ENCODE measurements at places on chromosomes 2 and 18.

DNA sequence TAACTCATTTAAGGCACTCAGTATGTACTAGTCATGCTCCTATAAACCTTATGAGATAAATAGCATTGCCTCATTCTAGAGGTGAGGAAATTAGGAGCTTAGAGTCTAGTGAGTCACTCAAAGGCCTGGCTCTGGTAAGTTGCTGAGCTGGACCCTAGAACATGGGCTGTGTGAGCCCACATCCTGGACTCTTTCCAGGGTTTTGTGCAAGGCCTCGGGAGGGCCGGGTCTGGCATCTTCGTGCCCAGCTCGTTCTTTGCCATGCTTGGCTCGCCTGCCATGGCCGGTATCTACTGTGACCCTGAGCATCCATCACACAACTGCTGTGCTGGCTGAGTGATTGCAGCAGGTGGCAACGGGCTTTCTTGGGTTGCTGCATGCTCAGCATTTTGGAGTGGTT, 168.0 kb downstream of the LPIN1 start:
- no peak for DNase-seq

GRCh38 chr2:59333007-59333406, 1091.9 kb upstream of the FANCL start:
- DNase-seq, result no peak

GRCh38 chr18:42606886-42607495, 508.5 kb downstream of the RIT2 start:
- no peak for DNase-seq

DNA sequence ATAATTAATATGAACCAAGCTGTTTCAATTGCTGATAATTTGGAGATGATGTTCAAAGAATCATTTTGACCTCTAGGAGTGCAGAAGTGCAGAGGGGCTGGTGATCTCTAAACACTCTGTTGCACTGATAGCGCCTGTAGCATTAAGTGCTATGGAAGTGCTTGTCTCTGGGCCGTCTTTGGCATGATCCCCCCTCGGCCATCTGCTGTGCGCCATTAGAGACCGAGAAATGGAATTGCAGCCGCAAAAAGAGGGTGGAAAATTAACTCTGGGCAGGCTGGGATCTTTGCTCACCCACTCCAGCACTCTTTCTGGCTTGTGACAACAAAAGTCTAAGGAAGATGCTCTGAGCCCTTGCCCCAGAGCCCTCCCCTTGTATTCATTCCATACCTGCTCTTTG, 23.4 kb downstream of the AKAIN1 start:
- no peak for DNase-seq

DNA sequence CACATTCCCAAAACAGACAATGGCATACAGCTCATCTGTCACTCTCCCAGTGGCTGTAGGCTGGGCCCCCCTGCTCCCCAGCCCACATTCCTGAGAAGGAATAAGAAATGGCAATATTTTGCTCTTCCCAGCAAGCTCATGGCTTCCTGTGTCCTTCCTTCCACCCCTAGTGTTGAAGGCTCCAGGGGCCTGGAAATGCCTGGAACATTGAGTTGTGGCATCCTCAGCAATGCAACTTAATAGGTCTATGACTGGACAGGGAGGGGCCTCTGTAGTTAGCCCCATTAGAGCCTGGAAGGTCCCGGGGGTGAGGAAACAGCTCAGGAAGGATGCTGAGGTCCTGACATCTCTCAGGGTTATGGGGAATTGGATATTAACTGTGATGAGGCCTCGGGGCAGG, 3.3 kb downstream of the KIF3C start:
- no peak for DNase-seq

GRCh38 chr2:36389577-36389976, 34.0 kb downstream of the CRIM1 start:
- no peak for DNase-seq

DNA sequence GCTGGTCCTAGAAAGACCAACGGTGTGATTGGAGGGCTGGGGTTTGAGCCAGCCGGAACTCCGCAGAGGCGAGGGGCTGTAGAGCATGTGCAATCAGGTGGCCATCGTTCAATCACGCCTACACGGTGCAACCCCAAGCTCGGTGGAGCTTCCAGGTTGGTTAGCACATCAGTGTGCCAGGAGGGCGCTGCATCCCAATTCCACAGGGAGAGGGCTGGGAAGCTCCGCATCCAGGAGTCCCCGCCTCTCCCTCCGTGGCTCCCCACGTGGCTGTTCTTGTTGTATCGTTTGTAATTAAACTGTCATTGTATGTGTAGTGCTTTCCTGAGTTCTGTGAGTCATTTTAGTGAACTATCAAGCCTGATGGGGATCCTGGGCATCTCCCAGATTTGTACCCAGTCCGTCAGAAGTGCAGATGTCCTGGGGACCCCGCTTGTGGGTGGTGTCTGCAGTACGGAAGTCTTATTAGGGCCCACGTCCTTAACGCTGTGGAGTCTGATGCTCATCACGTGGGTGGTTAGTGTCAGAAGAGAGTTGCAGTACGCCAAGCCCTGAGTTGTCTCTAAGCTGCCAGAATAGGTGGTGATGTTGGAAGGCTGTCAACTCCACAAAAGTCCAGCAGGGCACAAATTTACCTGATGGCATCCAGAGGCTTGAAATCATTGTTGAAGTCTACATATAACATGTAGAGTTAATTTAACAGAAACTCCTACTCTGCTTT, 20.6 kb upstream of the AMMECR1L start:
- DNase-seq, result no peak

- DNase-seq, result no peak
Observed at GRCh38 chr2:30216157-30216556, 15.2 kb upstream of the LBH start.

DNA sequence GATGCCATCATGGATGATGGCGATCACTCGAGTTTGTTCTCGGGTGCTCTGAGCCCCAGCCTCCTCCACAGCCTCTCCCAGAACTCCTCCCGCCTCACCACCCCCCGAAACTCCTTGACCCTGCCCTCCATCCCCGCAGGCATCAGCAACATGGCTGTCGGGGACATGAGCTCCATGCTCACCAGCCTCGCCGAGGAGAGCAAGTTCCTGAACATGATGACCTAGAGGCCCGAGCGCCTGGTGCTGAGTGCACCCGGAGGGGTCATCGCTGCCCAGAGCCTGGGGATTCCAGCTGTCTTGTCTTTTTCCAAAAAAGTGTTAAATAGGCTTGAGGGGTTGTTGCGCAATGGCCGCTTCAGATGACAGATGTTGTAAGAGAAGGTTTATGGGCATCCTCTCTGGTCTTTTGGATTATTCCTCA, 254.8 kb downstream of the GLI2 start:
- DNase-seq, result no peak

- no peak for DNase-seq
Observed at GRCh38 chr2:28716265-28716865, 35.3 kb upstream of the PPP1CB start.

GRCh38 chr2:158214431-158214830, 112.8 kb downstream of the UPP2 start:
- DNase-seq, result no peak

DNA sequence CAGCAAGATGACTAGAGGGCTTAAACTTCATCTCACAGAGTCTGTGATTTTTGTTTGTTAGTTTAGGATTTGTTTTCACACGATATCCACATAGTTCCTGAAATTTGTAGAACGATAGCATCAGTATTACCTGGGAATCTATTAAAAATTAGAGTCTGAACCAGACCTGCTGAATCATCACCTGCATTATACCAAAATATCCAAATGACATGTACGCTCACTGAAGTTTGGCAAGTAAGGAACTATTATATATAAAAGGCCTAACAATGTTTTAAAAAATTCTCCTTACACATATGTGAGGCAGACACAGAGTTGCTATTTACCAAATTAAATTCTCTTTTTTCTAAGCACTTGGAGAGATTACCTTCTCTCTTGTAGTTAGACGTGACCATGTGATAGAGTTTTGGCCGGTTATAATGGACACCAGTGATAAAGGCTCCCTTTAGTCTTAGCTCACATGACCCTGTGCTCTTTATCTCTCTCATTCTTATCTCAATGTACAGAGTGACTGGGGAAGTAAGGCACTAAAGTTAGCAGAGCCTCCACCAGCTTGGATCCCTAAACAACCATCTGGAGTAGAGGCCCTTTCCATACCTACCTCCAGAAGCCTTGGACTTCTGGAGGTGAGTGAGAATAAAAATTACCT, 363.1 kb downstream of the DSC3 start:
- DNase-seq, result no peak

DNA sequence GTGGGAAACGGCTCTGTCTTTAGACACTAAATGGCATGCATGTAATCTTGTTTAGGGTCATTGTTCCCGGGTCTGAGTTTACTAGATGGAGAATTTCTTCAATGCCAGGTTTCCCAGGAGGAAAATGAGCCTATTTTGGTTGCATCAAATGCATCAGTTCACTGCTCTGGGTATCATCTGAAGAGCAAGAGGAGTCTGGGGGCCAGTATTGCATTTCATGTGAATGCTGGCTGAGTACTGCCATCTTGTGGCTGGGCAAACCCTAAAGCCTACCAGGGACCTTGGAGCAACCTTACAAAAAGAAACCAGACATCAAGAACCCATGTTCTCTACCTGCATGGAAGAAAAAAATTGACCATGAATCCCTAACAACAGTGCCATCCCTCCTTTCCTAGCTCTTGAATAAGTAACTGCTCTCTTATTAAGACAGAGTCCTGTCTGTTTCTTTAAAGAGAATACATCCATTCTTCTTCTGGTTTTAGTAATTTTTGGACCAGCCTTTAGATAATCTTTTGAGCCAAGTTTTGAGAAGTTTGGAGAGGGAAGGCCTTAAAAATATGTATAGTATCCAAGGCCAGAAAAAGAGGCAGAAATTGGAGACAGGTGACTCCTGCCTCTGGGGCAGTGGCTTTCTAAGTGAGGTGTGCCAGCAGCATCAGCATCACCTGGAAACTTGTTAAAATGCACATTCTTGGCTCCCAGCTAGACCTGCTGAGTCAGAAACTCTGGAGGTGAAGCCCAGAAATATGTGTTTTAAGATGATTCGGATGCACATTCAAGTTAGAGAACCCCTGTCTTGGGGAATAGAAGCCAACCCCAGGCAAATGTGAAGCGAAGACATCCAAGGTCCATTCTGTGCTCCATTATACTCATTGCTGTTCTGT, 261.0 kb upstream of the CXCR4 start:
- peak; percentile 68 for DNase-seq

DNA sequence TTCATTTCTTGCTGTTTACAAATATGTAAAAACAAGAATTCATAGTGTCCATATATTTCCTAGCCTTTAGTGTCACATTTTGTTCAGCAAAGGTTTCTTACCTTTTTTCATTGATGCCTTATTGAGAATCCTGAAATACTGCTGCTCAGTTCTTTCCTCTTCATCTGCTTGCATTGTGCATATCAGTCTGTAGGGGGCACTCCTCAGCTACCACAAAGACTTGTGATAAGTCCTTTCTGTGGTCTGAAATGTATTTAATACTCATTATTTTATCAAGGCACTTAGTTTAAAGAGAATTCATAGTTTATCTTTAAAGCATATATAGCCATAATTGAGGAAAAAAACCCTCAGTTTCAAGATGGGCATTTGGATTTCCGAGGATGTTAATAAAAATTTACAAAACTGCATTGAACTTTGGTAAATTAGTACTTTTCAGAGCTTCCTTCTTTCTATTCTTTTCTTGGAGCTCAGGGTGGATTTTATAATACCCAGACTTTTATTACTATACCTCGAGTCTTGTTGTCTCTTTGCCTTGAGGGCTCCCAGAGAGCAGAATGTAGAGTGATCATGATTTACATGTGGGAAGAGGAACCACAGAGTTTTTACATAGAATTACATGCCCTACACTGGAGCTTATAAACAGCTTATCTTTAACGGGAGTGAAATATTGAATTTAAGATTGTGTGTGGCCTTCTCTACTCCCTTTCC, 570.1 kb downstream of the PLCL1 start:
- peak; percentile 2 for DNase-seq

GRCh38 chr2:75007819-75008218, 49.4 kb downstream of the POLE4 start:
- no peak for DNase-seq

DNA sequence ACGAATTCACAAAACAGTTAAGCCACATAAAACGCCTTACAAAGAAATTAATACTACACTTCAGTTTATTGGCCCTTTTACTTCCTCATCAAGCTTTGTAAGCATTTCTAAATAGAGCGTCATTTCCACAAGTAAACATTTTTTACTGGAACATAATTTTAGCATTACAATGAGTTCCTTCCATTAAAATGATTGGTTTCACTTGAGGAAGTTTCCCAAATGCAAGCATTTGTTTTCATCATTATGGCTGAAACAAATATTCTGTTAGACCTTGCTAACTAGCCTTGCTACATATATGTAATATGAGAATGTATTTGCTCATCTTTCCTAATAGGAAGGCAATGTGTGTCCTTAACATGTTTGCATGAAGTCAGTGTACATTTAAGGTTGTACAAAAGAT, 579.1 kb downstream of the IRS1 start:
- DNase-seq, result no peak

DNA sequence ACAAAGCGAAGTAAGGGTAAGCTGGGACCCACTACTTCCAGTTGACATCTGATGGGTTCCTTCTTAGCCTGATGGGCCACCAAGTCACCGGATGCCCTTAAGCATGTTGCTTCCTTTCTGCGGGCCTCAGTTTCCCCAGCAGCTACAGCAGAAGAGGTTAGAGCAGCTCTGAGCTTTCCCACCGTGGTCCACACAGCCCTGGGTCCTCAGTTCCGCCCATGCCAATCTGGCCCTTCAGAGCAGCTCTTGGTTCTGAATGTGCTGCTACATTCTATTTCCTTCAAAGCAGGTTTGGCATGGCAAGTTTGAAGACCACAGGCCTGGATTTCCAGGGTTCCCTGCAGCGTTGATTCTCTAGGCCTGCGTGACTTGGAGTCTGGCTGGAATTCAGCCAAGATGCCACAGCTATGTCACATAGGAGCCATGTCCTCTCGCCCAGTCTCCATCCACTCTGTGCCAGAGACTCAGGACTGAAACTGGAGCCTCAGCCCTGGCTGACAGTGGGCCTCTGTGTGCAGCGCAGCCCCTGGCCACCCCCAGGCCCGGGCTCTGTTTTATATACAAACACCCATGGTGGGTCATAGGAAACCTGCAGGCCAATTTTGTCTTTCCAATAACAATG, 79.6 kb downstream of the TFCP2L1 start:
- no peak for DNase-seq

GRCh38 chr18:60110836-60111235, 211.0 kb downstream of the PMAIP1 start:
- DNase-seq, result no peak

GRCh38 chr2:144455987-144456386, 63.9 kb downstream of the ZEB2 start:
- no peak for DNase-seq

DNA sequence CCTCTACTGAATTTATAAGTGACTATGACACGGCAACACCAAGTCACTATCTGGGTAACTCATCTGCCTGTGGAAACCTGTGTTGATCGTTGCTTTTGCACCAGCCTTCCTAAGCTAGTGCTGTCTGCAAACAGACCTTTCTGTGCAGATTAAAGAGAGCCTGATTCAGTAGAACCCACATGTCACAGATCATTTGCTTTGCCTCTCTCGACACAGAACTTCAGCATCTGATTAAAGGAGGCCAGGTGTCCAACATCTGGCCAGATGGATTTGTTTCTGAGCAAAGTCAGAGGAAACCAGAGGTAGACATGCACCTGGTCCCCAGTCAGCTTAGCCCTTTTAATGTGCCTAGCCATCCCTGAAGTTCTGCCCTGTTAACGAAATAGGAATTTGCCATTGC, 15.0 kb upstream of the TTR start:
- DNase-seq, result no peak
